ENCODE measurements at places on chromosomes 2 and 18. TPM values are rescaled to one million over a fixed set of nuclear protein-coding genes. Genes with fewer than 3 reads are reported as not detected.

Gene MBD5
- total RNA-seq: 5.2 TPM

Gene GPR39
- total RNA-seq: 10.9 TPM

Gene CRYGC
- total RNA-seq: not detected

Gene CNDP1
- not detected for total RNA-seq

Gene PROC
- 1.3 TPM for total RNA-seq

Gene GLS
- total RNA-seq: 48.7 TPM

Gene INHBB
- not detected for total RNA-seq

Gene SEMA4F
- 12.7 TPM for total RNA-seq

Gene CFAP221
- not detected for total RNA-seq

Gene ANKRD62
- total RNA-seq: not detected

Gene AGXT
- total RNA-seq: not detected

Gene LCT
- total RNA-seq: not detected

Gene PTRHD1
- total RNA-seq: 29.8 TPM

Gene RPRM
- total RNA-seq: not detected
